ENCODE measurements at places on chromosomes 16 and 17.

GRCh38 chr16:78441298-78441697 lies 341.8 kb downstream of the WWOX start:
- DNase-seq, result no peak

DNA sequence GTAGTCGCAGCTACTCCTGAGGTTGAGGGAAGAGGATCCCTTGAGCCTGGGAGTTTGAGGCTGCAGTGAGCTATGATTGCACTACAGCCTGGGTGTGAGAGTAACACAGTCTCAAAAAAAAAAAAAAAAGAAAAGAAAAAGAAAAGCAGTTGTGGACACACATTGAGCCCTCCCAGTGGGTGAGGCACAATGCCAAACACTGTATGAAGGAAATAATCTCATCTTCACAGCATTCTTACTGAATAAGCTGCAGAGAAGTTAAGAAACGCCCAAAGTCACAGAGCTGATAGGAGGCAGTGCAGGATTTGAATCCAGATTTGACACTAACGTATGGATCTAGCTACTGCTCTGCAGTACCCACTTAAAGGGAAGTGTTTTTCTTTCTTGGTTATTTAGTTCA lies 5.9 kb upstream of the LYZL6 start:
- no peak for DNase-seq

DNA sequence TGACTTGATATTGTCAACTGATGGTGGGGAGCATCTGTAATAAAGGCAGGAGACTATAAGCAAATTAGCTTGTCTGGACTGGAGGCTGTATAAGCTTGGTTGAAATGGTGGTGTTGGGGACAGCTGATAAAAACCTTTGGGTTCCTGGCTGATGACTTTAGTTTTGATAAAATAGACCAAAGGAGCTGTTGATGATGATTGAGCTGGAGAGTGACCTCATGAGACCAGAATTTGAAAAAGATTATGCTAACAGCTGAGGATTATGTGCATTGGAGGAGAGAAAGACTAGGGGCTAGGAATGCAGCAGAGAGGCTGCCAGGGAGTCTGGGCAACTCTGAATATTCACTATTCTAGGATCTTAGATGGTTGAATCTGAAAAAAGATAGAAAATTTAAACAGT lies 8.7 kb upstream of the CDC27 start:
- no peak for DNase-seq

GRCh38 chr16:74896389-74897370 lies 88.2 kb downstream of the WDR59 start:
- DNase-seq, result no peak

- no peak for DNase-seq
Observed at GRCh38 chr17:60941028-60941427, 263.4 kb downstream of the BCAS3 start.

DNA sequence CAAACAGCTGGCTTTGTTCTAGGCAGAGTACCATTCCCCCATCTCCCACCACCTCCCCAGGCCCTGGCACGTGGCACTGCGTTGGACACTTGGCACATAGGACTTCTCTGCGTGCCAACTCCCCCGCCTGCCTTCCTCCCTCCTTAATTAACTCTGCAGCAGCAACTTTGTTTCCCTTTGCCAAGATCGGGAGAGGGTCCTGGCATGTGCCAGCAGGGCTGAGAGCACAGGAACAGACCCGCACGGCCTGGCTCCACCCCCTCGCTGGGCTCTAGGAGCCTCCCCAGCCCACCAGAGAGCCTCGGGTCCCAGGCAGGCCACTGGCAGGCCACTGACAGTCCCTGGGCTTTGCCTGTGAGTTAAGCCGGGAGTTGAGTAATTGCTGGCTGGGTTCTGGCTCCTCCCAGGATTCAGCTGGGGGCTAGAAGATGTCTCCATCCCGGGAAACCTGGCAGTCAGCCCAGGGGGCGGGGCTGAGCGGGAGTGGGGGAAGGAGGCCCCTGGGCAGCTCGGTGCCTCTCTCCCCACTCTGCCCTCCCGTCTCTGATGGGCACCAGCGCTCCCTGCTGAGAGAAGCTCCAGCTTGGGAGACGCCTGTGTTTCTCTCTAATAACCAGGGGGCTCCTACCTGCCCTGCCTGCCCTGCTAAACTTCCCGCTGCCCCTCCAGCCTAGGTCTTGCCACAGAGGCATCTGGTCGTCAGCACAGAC lies 224.0 kb upstream of the TNRC6C start:
- no peak for DNase-seq

GRCh38 chr16:51180719-51181502 lies 29.8 kb upstream of the SALL1 start:
- DNase-seq, result no peak

GRCh38 chr17:61718022-61718421 lies 127.0 kb upstream of the NACA2 start:
- no peak for DNase-seq

DNA sequence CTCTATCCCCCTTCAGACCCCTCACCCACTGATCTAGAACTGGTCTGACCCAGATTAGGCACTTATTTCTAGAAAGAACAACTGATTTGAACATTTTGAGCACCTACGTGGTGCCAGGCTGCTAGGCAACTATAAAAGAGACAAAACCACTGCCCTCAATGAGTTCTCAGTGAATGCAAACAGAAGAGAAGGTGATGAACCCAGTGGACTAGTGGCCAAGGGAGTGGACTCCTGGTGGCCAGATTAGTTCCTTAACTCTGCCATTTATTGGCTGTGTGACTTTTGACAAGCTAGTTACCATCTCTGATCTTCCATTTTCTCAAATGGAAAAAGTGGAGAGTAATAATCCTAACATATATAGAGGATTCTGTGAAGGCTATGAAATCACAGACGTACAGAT lies 259.1 kb upstream of the SALL1 start:
- no peak for DNase-seq

DNA sequence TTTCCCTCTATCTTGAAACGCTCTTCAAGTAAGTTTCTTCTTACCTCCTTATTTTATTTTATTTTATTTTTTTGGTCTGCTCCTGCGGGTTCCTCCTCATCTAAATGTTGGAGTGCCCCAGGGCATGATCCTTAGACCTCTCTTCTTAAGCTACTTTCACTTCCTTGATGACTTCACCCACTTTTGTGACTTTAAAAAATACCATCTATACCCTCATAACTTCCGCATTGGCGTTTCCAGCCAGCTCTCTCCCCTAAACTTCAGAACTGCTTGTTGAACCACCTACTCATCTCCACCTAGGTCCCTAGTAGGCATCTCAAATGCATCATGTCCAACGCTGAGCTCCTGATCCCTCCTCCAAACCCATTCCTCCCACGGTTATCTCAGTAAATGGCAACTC lies 51.4 kb upstream of the NFAT5 start:
- no peak for DNase-seq

- no peak for DNase-seq
Observed at GRCh38 chr17:81911969-81912368, 770 bp upstream of the PCYT2 start.

- DNase-seq, result no peak
Observed at GRCh38 chr16:88503374-88503770, 50.3 kb downstream of the ZFPM1 start.

DNA sequence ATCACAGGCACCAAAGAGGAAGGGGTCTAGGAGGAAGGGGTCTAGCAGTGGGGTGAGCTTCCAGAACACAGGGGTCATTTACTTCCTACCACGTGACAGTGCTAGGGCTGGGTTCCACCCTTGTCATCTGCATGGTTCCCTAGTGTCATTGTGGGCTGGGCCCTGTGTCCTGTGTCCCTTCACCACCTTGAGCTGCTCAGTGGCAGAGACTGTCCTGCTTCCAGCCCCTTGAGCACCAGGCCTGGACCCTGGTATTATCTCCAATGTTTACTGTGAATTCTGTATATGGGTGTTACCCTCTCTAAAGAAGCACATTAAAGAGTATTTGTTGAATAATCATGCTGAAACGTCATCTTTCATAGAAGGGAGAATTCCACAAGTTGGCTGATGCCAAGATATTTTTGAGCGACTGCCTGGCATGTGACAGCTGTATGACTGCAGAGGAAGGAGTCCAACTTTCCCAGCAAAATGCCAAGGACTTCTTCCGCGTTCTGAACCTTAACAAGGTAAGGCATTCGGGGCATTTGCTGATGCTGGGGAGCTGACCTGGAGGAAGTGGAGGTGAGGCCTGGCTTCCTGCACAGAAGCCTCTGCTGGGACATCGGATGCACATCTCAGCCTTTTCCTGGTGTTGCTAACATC lies 5.5 kb downstream of the NARF start:
- no peak for DNase-seq

DNA sequence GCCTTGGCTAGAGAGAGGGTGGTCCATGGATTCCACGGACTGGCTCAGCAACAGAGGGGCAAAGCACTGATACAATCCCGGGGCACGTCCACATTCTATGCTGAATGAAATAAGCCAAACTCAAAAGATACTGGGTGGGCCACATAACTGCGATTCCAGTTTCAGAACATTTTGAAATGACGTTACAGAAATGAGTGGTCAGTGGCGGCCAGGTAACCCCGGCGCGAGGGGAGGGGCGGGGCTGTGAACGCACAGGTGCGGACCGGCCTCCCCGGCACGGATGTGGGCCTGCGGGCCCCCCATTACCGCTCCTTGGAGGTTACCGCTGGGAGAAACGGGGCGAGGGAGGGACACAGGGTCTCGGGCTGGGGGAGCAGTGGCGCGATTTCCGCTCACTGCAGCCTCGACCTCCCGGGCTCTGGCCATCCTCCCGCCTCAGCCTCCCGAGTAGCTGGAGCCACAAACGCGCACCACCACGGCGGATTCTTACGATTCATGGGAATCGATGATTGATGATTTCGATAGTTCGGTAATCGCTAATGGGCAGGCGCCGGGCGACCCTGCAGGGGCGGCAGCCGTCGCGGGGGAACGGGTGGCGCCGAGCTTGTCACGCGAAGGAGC lies 559 bp downstream of the MVD start:
- no peak for DNase-seq

- no peak for DNase-seq
Observed at GRCh38 chr16:89697161-89697615, 4.3 kb downstream of the SPATA2L start.

- DNase-seq, result no peak
Observed at GRCh38 chr16:56298948-56299596, 107.8 kb downstream of the GNAO1 start.

DNA sequence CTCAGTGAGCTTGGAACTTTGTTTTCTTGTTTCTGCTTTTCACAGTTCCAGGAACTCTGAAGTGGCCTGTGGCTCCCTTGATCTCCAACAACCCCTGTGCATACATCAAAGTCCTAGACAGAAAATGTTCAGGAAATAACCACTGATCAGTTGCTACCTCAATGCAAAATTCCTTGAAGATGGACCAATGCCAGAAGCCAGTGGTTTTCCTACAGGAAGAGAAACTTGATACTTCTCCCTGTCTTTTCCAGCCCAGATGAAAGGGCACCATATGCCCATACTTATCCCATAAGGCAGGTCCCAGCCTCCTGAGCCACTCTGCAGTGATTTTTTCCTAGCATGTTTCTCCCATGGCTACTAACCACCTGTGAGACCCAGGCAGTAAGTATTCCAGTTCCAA lies 12.3 kb upstream of the CDRT4 start:
- no peak for DNase-seq

DNA sequence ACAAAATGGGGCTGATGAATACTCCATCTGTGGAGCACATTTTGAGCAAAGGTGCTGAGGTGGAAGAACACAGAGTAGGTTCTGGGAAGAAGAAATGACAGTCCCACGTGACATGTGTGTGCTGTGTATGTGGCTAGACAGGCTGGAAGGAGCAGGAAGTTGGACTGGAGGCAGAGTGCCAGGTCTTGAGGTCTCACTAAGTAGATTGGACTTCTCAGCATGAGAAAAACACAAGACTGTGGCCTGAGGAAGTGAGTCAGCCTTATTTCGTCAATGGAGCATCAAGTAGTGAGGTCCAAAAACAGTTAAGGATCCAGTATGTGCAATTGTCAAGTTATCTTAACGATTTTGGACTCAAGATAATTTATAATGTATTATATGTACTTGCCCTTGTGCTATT lies 736.5 kb downstream of the KCNJ2 start:
- DNase-seq, result no peak

DNA sequence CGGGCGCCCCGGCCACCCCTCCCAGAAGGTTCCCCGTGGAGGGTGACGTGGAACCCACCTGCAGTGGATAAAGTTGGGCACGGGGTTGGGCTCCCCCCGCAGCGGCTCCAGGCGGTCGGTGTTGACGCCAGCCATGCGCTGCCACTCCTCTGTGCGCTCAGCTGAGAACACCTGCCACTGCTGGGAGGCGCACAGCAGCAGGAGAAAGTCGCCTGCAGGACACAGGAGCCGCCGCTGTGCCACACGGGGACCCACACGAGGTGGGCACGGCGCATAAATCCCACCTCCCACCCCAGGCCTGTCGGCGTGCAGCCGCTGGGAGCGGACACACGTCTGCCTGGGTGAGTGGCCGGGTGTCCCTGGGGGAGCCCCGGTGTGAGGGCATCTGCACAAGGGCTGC lies 20.7 kb downstream of the CTU2 start:
- DNase-seq, result no peak

- no peak for DNase-seq
Observed at GRCh38 chr16:24423312-24423711, 116.1 kb upstream of the RBBP6 start.

GRCh38 chr17:77606865-77607210 lies 351.7 kb upstream of the TNRC6C start:
- no peak for DNase-seq

- DNase-seq, result no peak
Observed at GRCh38 chr17:9380361-9380760, 195.3 kb downstream of the STX8 start.

DNA sequence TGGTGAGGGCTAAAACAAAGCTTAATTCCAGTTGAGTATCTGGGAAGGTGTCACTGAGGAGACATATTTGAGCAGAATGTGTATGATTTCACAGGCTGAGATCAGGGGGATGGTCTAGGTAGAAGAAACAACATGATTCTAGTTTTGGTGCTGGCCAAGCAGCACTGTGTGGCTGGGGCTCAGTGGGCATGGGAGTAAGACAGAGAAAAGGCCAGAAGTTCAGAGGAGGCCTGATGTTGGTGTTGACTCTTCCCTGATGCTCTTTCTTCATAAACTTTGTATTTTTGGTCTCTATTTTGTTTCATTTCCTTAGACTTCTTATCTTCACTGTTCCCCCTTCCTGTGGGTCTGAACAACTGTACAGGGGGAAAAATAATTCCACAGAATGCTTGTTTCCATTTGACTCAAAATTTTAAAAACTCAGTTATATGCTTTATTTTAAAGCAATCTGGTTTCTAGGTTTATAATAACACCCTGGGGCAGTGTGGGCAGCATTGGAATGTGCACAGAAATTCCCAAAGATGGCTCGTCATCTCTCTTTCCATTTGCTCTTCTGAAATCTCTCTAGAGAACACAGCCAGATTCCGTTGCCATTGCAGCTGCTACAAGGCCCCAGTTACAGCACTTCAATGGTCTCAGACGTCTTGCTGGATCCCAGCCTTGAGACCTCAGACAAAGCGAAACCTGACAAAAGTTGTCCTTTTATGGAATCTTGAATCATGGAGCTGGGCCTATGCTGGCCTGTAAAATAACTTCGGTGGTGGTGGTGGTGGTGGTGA lies 68.3 kb downstream of the SNX11 start:
- no peak for DNase-seq

GRCh38 chr17:57539529-57540301 lies 205.4 kb downstream of the CCDC182 start:
- no peak for DNase-seq

GRCh38 chr17:152860-153420 lies 15.6 kb downstream of the SCGB1C2 start:
- DNase-seq, result no peak

GRCh38 chr16:1972490-1972877 lies 631 bp downstream of the TBL3 start:
- no peak for DNase-seq

Data from cortex of kidney (tissue), 1 donor.